IPS-NIHi11 (cell line): ENCODE measurements at places on chromosomes 2 and 18.

- no peak for DNase-seq
Measured at GRCh38 chr2:230840301-230840700, 24.4 kb upstream of the ITM2C start.

- DNase-seq = no peak
Measured at GRCh38 chr2:172215936-172216335, 113.2 kb upstream of the DLX2 start.

DNA sequence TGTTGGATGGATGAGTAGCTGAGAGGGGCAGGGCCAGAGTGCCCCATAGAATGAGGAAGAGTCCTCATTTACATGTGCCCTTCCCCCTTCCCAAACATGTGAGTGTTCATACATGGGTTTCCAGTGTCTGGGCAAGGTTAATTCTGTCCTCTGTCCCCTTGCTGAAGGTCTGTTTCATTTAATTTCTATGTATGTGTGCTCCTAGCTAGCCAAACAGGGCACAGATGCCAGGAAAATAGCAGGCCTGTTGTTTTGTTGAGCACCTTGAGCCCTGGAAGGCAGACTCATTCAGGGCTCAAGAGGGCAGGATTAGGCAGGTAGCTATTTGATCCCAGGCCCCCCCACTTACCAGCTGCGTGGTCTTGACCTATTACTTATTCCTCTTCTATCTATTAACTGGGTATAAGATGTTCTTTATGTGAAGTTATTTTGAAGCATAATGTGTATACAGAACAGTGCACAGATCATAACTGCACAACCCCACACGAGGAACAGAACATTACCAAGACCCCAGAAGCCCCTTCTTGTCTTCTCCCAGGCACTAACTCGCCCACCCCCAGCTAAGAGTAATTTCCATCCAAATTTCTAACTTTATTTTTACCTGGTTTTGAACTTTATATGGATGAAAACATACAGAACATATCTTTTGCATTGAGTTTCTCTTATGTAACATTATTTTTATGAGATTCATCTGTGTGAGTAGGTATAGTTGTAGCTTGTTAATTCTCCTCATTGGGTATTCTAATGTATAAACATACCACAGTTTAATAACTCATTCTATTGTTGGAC is 164.3 kb downstream of the RPIA start:
- no peak for DNase-seq

GRCh38 chr2:59034106-59034505 is 793.0 kb upstream of the FANCL start:
- no peak for DNase-seq

DNA sequence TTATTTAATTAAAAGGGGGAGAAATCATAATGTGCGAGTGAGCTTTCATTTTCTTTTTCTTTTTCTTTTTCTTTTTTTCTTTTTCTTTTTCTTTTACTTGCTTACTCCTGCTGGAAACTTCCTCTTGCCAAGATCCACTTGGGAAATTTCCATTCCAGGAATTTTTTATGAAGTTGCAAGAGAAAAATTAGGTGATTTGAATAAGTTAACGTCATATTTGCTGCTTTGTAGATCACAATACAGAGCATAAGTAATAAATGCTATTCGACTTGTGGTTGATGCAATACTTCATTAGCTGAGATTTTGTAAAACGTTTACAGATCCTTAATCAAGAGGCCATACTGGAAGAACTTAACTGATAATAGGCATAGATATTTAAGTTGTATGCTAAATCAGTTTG is 354.7 kb upstream of the SMIM21 start:
- no peak for DNase-seq

- DNase-seq = no peak
Measured at GRCh38 chr2:54539683-54540082, 83.6 kb downstream of the SPTBN1 start.

DNA sequence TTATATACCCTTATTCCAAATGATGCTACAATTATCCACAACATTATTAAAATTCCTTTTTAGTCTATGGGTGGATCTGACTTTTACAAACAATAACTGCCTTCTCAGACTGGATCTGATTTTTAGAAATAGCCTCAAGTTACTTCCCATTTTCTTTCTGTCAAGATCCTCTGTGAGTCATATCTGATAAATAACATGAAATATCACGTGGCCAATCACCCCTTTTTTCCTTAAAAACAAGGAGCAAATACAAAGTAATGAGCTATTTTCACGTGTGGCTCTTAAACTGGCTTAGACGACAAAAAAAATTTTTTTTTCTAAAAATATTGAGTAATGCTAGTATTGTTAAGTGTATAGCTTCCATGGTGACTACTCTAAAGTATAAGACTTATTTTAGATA is 6.7 kb downstream of the PELI1 start:
- no peak for DNase-seq
